ENCODE measurements at places on chromosomes 2 and 18.

- no peak for DNase-seq
Observed at GRCh38 chr18:77107292-77107691, 25.3 kb downstream of the MBP start.

DNA sequence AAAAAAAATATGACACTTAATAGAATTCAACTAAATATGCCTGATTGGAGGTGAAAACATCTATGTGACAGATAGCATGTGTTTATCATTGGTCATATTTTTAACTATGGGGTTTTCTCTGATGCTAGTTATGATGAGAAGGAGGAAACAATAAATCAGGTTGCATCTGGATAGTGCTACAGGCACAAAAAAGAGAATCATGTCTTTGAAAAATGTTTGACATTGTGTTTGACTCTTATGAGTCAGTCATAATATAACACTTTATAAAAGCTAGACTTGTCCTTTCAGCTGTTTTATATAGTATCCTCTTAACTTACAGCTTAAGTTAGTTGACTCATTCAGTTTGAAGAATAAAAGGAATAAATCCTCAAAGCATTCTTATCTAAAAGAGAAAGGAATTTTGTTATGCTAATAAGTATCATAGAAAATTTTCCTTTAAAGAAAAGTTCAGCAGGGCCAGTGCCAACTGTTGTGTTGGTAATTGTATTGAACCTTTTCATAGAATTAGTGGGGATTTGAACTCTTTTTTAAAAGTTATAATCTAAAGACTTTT is 78.4 kb upstream of the UBXN4 start:
- no peak for DNase-seq

- no peak for DNase-seq
Observed at GRCh38 chr2:171712051-171712450, 24.8 kb downstream of the DYNC1I2 start.

DNA sequence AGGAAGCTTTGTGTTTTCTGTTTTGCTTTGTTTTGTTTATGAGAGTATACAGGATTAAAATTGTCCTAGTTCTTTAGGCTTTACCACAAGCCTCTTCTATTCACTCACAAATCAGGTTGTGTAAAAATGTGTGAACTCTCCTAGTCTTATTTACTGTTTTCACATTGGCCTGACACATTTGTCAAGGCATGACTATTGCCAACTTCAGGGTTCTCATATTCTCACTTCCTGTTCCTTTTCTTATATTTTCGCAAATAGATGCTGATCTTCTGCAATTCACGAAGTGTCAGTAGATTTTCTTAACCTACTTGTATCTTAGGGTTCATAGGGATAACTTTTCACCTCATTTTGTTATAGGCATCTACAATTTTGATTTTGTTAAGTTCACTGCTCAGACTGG is 67.1 kb downstream of the CCDC102B start:
- no peak for DNase-seq

GRCh38 chr2:36338827-36339145 is 16.8 kb upstream of the CRIM1 start:
- no peak for DNase-seq

GRCh38 chr18:4639628-4640310 is 184.7 kb upstream of the DLGAP1 start:
- no peak for DNase-seq

DNA sequence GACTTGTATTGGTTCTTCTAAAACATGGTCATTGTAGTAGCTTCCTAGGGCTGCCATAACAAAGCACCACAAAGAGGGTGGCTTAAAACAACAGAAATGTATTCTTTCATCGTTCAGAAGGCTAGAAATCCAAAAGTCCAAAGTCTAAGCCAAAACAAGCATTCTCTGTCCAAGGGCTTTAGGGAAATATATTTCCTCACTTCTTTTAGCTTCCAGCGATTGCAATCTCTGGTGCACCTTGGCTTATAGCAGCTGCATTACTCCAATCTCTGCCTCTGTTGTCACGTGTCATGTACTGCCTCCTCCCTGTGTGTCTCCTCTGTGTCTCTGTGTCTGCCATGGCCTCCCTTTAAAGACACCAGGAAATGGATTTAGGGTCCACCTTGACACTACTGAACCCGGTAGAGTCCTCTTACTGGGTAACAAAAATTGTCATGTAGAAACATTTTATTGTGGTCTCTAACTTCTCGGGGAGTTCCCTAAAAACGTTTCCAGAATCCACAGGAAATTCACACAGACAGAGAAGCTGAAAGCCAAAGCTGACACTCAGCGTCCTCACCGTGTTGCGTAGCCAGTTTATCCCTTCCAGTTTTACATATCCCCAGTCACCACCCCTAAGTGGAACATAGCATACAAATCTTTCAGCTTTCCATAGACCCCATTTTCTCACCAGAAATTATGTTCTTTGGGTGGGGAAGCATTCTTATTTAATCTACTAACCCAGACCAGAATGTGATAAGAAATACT is 20.7 kb upstream of the TTN start:
- DNase-seq = no peak

GRCh38 chr2:2014251-2014771 is 270.0 kb upstream of the PXDN start:
- DNase-seq = peak; percentile 62

DNA sequence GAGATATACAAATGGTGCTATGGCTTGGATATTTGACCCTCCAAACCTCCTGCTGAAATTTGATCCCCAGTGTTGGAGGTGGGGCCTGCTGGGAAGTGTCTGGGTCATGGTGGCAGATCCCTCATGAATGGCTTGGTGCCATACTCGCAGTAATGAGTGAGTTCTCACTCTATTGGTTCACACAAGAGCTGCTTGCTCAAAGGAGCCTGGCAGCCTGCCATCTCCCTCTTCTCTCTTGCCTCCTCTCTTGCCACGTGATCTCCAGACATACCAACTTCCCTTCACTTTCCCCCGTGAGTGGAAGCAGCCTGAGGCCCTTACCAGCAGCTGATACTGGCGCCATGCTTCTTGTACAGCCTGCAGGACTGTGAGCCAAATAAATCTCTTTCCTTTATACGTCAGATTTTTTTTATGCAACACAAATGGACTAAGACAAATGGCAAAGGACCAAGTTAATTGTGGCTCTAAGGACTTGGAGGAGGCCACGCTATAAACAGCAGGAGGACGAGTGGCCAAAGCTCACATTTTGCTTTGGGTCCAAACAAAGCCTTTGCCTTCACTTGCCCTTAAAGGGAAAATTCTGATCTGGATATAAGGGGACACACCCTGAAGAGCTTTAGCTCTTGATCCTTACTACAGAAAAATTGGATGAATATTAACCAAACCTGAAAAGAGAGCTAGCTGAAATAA is 214.7 kb downstream of the SS18 start:
- DNase-seq = no peak

- DNase-seq = no peak
Observed at GRCh38 chr2:32005371-32005976, 5.3 kb downstream of the MEMO1 start.

All from neuronal stem cell (in vitro differentiated cells).